ENCODE measurements at places on chromosomes 1 and 21. TPM values are rescaled to one million over a fixed set of nuclear protein-coding genes. Genes with fewer than 3 reads are reported as not detected.

The FCRL6 gene
- not detected for total RNA-seq

The NBPF6 gene
- not detected for total RNA-seq

The EPS8L3 gene
- total RNA-seq = not detected

The ITLN1 gene
- 3.4 TPM for total RNA-seq

The TRABD2B gene
- 2.4 TPM for total RNA-seq

The TMPRSS2 gene
- total RNA-seq = 27.1 TPM

The GUCA2B gene
- not detected for total RNA-seq

The ZNF124 gene
- total RNA-seq = 116 TPM

The CFAP74 gene
- 0.11 TPM for total RNA-seq

The TAF1A gene
- 23.4 TPM for total RNA-seq

The KRTAP21-2 gene
- total RNA-seq = not detected

The IVL gene
- 2.7 TPM for total RNA-seq

The FAM72A gene
- 2.0 TPM for total RNA-seq

The LCA5L gene
- 1.1 TPM for total RNA-seq

The KCNQ4 gene
- total RNA-seq = 2.0 TPM

The PGLYRP3 gene
- total RNA-seq = not detected

The CR1L gene
- 1.7 TPM for total RNA-seq

The THRAP3 gene
- 67.3 TPM for total RNA-seq

The TIAM1 gene
- 36.0 TPM for total RNA-seq

The HPCA gene
- not detected for total RNA-seq

Measured in urinary bladder (tissue), 4 donors.